ENCODE measurements at places on chromosomes 7 and 10.
A peak's percentile ranks its signal among the peaks of the same experiment; 100 is the strongest.

DNA sequence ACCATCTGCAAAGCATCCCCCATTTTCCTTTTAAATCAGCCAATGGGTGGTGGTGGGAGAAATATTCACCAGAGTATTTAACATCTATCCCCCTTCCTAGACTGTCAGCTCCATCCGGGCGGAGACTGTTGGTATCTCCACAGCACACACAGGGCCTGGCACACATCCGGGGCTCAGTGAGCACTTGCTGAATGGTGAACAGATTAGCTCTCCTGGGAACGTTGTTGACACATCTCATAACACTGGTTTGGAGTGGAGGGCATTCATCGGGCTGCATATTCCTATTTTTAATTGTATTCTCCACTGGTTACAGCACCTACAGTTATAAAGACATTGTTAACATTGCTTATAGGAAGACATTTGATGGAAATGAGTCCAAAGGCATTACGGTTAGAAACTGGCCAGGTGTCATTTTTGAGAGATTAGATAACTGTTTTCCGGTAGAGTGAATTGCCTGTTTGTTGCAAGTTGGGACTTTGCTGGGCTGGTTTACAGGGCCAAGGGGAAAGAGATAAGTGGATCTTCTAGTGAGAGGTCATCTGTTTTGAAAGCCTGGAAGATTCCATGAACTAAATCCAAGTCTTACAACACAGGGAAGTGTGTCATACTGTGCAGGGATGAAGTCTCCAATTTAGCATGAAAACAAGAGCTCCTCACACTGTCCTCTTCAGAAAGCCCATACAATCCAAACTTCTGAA lies 101.8 kb downstream of the EGFR start:
- DNase-seq = no peak

GRCh38 chr7:70044064-70044463 lies 445.8 kb downstream of the AUTS2 start:
- DNase-seq = no peak

- DNase-seq = no peak
Observed at GRCh38 chr7:120475994-120476393, 203.0 kb downstream of the KCND2 start.

- no peak for DNase-seq
Observed at GRCh38 chr7:158710651-158711102, 6.1 kb upstream of the NCAPG2 start.

DNA sequence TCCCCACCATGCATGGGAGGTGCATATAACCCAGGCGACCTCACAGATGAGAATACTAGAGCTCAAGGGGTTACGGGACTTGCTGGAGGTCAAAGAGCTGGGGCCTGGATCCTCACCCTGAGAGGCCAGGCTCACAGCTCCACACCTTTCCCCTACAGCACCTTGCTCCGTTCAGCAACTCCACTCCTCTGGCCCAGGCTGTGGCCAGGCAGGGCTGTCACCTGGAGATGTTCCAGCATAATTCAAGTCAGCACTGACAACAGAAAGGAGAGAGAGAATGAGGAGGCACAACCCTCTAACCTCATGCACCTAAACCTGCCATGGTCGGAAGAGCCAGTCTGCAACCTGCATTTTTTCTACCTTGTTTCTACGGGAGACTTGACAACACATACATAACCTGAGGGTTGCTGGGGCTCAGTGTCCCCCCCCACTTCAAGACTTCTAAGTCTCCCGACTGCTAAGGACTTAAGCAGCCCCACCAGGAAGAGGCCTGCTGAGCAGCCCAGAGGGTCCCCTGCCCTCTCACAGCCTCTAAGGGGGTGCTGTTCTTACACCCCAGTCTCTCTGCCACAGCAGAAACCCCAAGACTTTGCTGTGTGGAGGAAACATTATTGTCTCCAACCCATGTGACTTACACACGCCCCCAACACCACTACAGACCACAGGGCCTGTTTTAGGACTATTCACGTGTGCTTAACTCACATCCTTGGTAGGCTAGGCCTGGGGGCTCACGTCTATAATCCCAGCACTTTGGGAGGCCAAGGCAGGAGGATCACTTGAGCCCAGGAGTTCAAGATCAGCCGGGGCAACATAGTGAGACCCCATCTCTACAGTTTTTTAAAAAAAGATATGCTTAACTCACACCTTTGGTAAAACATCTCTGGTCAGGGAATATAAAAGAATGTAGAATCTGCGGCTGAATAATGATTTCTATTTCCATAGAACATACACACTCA lies 175.6 kb downstream of the FAM107B start:
- no peak for DNase-seq

GRCh38 chr10:86770412-86770960 lies 14.1 kb downstream of the BMPR1A start:
- no peak for DNase-seq

GRCh38 chr10:132541601-132542011 lies 4.0 kb downstream of the INPP5A start:
- DNase-seq = peak; percentile 17

GRCh38 chr10:78947226-78947625 lies 121.5 kb upstream of the ZMIZ1 start:
- DNase-seq = no peak

DNA sequence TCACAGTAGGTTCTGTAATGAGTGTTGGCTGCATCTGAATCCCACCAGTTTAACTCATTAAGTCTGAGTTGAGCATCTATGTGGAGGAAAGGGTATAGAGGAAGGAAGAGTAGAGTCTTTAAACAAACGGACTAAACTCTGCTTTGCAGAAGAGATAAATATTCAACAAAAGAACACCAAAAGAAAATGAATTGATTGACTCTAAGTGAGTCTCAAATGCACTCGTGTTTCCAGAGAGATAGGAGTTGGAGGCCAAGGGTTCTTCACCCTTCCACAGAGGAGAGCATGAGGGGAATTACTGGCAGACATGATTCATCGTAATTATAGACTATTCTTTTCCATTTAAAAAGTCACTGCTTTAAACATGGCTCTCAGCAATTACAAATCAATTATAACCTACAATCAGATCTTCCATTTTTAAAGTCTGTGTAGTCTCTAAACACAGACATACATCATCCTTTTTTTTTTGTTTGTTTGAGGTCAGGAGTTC lies 56.3 kb downstream of the PLPP4 start:
- DNase-seq = no peak

DNA sequence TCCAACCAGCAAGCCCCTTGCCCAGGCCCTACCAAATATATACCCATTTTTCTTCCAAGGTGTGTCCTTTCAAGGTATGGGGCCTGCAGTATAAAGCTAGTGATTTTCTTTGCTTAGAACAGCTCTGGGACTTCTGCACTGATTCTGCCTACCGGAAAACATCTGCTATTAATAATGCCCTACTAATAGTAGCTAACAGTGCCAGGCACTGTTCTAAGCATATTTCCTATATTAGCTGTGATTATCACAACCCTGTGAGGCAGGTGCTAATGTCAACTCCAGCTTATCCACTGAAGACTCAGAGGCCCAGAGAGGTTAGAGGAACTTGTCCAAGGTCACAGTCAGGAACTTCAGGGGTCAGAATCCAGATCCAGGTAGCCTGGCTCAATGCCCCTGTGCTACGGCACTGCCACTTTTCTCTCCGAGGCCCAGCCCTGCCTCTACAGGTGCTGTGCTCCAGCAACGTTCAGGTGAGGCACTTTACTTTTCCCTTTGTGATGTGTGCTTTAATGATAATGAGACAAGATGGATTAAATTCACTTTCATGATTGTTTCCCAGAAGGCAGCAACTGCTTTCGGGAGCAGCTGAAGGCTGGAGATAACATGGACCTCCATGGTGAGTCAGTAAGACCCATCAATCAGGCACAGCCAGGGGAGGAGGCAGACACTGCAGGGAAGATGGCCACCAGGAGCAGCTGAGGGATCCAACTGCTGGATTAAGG lies 26.7 kb downstream of the TAS2R41 start:
- DNase-seq = no peak

GRCh38 chr7:106041140-106041717 lies 70.9 kb downstream of the SYPL1 start:
- DNase-seq = peak; percentile 35

GRCh38 chr10:123800821-123801220 lies 90.8 kb downstream of the CPXM2 start:
- DNase-seq = no peak

DNA sequence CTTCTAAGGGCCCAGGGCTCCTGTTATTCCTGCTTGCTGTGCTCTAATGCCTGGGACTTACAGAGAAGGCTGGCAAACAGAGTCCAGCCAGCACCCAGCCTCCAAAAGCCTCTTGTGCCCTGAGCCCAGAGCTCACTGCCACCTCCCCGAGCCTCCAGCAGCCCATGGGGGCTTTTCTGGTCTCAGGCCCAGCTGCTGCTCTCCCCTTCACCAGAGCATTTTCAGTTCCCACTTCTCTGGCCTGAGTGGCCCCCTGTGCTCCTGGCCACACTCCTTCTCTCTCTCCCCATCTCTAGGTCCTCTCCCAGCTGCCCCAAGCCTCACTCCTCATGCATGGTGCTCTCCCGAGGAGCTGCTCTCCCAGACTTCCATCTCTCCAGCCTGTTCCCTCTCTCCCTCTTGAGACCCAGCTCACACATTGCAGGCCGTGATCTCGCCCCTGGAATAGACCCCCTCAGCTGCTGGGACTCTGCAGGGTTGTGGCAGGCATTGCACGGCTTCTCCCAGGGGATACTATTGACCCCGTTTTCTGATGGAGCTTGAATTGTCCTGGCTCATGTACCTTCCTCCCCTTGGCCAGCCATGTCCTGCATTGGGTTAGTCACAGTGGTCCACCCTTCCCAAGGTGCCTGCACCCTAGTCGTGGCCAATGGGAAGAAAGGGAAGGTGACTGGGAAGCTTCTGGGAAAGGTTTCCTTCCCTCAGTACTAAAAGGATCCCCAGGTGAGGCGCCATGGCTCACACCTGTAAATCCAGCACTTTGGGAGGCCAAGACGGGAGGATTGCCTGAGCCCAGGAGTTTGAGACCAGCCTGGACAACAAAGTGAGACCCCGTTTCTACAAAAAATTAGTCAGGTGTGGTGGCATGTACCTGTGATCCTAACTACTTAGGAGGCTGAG lies 9.0 kb upstream of the RASSF4 start:
- no peak for DNase-seq

GRCh38 chr7:74042746-74043522 lies 15.0 kb downstream of the ELN start:
- no peak for DNase-seq

DNA sequence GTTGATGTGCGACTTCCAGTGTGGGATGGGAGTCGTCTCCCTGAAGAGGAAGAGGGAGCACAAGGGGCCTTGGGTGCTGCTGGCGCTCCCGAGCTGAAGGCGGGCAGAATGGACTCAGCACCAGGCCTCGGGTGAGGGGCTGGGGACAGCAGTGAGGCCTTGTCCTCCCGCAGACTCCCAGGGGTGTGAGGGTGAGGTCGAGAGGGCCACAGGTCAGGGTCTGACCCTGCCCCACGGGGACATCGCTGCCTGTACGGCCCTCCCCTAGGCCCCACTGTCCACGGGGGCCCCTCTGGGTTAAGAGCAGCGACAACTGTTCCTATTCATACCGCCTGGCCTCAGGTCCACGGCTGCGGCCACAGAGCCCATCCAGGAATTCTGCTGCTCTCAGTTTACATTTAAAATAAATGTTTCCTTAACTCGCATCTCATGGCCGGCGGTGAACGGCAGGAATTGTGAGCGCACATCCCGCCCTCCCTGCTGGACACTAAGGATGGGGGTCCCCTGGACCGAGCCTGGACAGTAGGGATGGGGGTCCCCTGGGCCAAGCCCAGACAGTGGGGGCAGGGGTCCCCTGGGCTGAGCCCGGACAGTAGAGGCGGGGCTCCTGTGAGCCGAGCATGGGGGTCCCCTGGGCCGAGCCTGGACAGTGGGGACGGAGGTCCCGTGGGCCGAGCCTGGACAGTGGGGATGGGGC lies 61.7 kb downstream of the PDGFA start:
- DNase-seq = no peak

DNA sequence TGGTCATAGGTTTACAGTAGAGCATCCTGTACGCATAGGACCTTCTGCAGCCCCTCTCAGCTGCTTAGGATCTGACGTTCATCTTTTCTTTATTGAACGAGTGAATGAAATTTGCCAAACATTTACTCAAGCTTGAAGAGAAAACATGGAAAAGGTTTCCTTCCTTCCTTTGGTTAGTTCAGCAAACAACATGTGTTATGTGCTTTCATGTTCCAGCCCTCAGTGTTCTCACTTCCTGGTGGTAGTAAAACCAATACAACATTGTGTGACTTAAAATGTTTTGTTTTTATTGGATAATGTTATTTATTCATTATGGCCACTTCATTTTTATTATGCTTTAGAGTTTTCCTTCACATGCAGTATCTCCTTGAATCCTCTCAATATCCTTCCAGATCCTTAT lies 1.4 kb upstream of the CDCA7L start:
- DNase-seq = no peak

DNA sequence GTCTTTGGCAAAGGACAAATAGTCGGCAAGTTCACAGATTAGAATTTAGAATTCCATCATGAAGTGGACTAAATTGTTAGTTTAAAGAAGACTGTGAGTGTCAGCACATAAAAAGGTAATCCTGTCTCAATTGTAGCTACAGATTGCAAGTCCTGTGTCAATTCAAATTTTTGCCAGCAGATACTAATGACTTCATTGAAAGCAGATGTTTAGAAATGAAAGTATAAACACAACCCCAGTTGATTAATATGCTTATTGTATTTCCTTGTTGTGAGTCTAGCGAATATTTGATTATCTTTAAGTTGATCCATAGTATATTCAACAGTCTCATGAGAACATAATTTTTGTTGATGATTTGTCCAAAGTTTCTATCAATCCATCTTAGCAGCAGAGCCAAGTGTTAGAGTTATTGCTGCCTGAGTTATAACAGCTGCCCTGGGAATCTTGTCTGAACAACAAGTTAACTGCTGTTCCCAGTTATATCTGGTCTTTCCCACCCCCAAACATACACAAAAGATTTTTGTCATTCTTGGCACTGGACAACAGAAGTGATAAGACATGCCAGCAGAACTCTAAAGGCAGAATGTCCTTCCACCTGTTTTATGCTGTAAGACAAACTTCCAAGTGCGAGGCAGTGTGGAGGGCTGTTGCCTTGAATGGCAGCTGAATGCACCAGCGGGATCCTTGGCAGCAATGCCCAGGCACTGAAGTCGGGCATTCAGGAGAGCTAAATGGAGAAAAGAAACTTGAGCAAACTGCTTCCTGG lies 21.3 kb upstream of the HERPUD2 start:
- no peak for DNase-seq

GRCh38 chr10:47286591-47287315 lies 13.2 kb upstream of the GDF10 start:
- DNase-seq = no peak

- no peak for DNase-seq
Observed at GRCh38 chr10:93280699-93281366, 201.3 kb downstream of the MYOF start.

DNA sequence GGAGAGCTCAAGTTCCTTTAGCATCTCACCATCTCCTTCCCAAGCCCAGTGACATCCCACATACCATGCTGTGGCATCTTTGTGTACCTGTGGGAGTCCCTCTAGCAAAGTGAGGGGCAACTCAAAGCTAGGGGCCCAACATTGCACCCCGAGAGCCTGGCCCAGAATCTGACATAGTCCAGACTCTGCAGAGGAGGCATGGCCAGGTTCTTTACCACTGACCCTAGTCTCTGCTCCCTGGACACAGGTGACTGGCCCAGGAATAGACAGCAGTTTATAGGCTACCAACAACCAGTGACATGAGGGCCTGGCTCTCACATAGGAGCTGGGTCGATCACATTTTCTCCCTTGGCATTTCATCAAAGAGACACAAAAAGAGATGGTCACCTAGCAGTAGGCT lies 444.0 kb upstream of the ZMIZ1 start:
- DNase-seq = no peak

GRCh38 chr7:99597762-99598501 lies at the start of gene TMEM225B:
Gene TMEM225B, plus strand, starts transcription at chr7:99598267. Its CDS starts 6,122 bp downstream, at chr7:99604389.
- DNase-seq = no peak

Data from activated T-cell treated with anti-CD3 and anti-CD28 coated beads, Interleukin-2, amount 50 U/mL, for 1 hour (primary cell).